Renal pelvis (tissue), 12 donors: ENCODE measurements at places on chromosomes 11 and 22. TPM values are rescaled to one million over a fixed set of nuclear protein-coding genes. Genes with fewer than 3 reads are reported as not detected.

OR51B5 gene
- 0.32 TPM for polyA plus RNA-seq

GAL3ST1 gene
- polyA plus RNA-seq, result 28.5 TPM

FXYD6 gene
- polyA plus RNA-seq, result 141 TPM

PARVG gene
- 1.9 TPM for polyA plus RNA-seq

MMP1 gene
- polyA plus RNA-seq, result 0.27 TPM

C11orf68 gene
- 44.4 TPM for polyA plus RNA-seq

MPZL3 gene
- polyA plus RNA-seq, result 5.5 TPM

TRAF6 gene
- 15.0 TPM for polyA plus RNA-seq

PYGM gene
- polyA plus RNA-seq, result 2.2 TPM

SCARF2 gene
- 16.1 TPM for polyA plus RNA-seq

HSPB2 gene
- 3.3 TPM for polyA plus RNA-seq

DBX1 gene
- polyA plus RNA-seq, result not detected

DNA sequence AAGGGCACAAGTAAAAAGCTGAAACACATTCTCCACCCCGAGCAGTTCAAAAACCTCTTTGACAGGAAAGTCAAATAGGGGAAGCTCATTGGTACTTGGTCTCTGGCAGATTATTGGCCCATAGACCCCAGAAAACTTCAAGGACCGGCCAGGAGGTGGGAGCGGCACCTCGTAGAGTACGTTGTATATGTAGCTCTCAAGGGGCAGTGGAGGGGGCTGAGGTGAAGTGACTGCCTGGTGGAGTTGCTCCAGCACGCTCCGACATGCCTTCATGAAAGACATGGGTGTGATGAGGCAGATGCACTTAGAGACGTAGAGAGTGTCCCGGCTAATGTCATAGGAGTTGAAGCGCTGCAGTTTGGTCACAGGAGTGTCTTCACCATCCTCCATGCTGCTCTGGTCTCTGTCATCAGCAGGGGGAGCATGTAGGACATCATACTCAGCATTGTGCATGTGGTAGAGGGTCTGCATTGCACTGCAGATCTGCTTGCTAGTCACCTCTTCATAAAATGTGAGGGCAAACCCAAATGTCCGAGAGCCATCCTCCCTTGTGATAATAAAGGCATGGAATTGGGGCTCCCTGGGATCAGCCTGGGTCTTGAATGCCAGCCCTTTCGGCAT is 61.3 kb downstream of the DENND5A start:
- no peak for DNase-seq

GRCh38 chr11:113856966-113857759 is 18.2 kb downstream of the USP28 start:
- no peak for DNase-seq

GRCh38 chr11:8207080-8208000 is 38.5 kb upstream of the RIC3 start:
- DNase-seq, result no peak

DNA sequence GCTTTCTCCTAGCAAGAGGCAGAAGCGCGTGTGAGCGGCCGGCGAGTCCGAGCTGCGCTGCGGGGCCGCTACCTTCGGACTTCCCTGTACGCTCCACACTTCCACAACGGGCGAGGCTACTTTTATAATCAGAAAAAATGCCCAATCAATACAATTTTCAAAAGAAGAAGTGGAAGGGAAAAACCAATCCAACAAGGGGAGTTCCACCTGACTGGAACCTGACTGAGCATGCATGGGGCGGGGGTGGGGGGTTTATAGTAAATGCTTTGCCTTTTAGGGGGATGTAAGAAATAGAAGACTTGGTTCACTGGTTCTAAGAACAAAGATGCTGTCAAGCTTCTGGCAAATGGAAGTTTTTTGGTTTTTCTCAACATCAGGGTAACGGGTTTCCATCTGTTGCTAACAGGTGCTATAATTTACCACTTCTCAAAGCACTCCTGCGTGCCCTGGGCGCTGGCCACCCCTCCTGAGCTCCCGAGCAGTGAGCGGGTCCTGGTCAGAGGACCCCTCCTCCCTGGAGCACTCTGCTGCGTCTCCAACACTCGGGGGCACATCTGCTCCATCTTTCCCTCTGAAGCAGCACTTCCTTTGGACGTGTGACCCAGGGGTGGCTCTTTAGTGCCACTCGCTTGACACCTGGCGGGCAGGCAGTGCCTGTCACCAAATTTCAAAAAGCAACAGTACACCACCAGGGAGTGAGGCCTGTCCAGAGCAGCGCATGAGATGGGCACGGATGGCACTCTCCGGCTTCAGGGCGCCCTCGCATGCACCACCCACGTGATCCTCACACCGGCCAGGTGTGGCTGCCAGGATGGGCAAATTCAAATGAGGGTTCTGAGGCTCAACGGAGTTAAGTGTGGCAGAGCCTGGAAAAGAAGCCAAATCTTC is 21.6 kb upstream of the BID start:
- no peak for DNase-seq

- no peak for DNase-seq
Observed at GRCh38 chr11:75654314-75654713, 14.5 kb downstream of the MAP6 start.

DNA sequence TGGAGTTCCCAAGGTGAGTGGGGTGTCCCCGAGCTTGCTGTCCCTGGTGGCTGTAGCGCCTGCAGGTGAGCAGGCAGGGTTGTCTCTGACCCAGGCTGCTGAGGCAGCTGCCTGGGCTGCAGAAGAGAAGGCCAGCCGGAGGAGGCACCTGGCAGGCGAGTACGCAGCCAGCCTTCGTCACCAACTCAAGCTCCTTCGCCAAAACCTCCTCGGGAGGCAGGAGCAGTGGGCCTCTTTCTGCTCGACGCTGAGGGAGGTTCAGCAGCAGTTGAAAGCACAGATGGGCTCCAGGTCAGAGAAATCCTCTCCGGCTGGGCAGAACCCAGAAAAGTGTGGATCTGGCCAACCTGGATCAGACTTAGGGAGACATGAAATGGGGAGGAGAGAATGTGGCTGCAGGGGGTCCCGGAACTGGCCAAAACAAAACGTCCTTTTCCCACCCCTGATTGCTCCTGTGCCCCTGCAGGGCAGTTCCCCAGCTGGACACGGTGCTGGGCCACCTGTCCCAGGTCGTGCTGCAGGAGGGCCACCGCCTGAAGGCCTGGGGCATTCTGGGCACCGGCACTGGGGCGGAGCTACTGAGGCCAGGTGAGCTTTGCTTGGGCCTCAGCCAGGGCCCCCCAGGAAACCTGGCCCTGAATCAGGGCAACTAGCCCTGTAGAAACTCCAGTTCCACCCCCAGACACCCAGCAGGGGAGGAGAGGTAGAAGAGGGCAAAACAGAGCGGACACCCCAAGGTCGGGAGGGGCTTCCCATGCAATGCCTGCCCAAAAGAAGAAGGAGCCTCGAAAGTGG is 56.7 kb downstream of the BTG4 start:
- DNase-seq, result no peak

GRCh38 chr11:69959461-69959860 is 118.7 kb upstream of the ANO1 start:
- no peak for DNase-seq

DNA sequence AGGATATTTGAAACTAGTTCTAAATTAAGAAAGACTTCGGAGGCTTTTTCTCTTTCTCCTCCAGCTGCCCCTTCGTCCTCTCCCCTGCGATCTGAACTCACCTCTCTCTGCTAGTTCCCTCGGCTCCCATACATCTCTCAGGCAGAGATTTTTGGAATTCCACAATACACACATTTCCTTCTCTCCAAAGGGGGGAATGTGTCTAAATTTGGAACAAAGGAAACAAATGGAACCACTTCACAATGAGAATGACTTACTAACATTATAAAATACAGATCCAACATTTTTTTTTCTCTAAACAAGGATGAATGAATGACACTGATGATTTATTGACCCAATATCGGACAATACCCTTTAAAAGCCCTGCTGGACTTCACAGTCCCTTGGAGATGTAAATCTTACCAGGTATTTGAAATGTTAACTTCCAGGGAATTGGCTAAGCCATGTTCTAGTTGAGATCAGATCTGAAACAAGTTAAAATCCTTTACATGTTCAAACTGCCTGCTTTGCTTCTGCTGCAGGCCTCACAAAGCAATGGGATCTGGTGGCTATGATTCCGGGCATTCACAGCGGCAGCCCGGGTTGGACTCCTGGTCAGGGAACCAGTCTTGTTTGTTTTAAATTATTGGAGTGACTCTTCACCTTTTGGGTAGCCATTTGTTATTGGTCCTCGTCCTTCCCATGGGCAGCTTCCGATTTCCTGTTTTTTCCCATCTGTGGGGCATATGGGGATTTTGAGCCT is 20.5 kb upstream of the GSTP1 start:
- DNase-seq, result no peak

- DNase-seq, result no peak
Observed at GRCh38 chr11:126197277-126197939, 14.0 kb downstream of the RPUSD4 start.

- no peak for DNase-seq
Observed at GRCh38 chr11:70471254-70471653, 72.9 kb downstream of the CTTN start.

DNA sequence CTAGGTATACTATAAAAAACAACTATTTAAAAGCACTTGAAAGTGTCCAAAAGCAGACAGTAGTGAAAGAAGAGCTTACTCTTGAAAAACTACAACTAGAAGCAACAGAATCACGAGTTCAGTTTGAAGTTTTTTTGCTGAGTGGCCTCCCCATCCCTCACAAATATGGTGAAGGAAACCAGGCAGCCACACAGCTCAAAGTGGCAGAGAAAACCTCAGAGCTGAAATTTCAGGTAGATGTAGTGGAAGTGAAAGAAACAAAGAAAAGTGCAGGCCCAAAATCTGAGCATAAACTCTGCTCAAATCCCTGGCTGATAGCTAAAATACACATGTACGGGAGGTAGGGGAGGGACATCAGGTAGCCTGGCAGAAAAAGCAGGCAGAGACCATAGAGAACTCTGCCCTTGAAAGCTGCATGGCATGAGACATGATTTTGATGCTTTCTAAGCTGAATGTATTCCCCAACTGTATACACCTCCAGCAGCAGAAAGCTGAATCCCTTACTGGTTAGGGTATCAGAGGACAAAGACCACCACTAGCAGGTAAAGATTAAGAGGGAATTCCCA is 12.1 kb downstream of the BTBD10 start:
- DNase-seq, result no peak

GRCh38 chr11:129163714-129164164 is 28.4 kb downstream of the ARHGAP32 start:
- DNase-seq, result no peak

DNA sequence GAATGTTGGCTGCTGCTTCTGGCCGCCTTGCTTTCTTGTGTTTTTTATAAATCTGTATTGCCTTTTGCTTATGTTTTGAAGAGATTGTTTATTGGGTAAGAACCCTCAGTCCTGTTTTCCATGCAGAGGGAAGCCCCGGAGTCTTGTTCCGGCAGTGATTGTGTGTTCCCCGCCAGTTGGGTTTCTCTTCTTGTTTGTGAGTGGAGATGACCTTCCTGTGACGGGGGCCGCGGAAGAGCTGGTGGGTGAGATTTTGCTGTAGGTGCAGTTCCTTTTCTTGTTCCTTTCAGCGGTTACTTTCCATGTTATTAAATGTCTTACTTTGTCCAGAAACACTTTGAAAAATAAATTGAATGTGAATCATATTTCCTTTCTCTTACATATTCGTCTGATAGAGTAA is 8.3 kb downstream of the TBC1D22A start:
- no peak for DNase-seq

- no peak for DNase-seq
Observed at GRCh38 chr11:107592813-107593212, 1.9 kb downstream of the ELMOD1 start.

DNA sequence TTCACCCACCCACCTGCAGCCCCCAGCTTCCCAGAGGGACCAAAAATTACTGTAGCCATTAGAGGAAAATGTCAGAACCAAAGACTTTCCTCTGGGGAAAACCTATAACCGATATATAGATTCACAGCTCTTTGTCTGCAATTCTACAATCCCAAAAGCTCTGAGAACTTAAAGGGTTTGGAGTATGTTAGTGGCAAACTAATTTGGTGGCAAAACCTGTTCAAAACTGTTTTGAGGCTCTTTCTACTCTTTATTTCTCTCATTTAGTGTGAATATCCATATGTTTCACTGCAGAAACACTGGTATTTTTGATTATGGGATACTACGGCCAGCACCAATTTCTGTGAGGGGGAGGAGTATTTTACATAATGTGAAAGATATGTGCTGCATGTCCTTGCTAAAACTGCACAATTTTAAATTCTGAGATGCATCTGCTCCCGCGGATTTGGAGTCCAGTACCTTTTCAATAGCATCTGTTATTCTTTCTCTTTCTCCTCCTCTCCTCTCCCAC is 87.5 kb upstream of the MTNR1B start:
- DNase-seq, result no peak

DNA sequence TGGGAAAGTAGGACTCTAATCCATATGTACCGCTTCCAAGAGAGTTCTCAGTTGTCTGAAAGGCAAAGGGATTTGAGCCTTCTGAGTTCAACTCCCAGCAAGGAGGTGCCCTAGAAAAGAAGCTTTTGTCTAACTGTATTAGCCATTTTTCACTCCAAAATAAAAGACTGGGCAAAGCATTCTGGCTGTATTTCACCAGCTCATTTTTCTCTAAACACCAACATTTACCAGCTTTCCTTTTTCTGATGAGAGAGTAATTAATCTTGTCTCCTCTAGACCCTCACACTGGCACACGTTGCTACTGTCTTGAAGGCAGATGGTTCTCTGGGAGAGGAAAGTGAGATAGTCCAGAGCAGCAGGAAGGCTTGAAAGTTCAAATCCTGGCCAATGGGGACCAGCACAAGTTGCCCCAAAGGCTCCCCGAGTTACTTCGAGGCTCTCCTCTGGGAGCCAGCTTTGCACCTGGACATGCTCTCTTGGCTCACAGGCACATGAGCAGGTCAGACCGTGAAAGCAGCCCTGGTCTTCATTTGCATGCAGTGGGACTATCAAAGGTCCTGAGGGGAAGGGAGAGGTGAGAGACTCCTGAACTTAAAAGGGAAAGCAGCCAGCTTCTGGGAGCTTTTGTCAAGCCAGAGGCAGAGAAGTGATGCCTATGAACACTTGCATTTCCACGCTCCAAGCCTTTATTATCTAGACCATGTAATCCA is 100.0 kb downstream of the NTM start:
- DNase-seq, result no peak

- DNase-seq, result no peak
Observed at GRCh38 chr11:108524422-108524821, 26.2 kb upstream of the POGLUT3 start.

- no peak for DNase-seq
Observed at GRCh38 chr22:44505796-44506354, 7.8 kb upstream of the RTL6 start.

GRCh38 chr11:102254047-102254446 is 63.2 kb upstream of the BIRC3 start:
- no peak for DNase-seq

GRCh38 chr11:235180-235579 is 962 bp downstream of the SIRT3 start:
- DNase-seq, result no peak

GRCh38 chr11:33013755-33014154 is 1.9 kb upstream of the DEPDC7 start:
- no peak for DNase-seq

GRCh38 chr11:13294771-13295579 is 17.4 kb downstream of the BMAL1 start:
- DNase-seq, result no peak

GRCh38 chr11:46450846-46451477 is 59.4 kb upstream of the CHRM4 start:
- DNase-seq, result no peak
